ENCODE measurements at places on chromosomes 7 and 10.

DNA sequence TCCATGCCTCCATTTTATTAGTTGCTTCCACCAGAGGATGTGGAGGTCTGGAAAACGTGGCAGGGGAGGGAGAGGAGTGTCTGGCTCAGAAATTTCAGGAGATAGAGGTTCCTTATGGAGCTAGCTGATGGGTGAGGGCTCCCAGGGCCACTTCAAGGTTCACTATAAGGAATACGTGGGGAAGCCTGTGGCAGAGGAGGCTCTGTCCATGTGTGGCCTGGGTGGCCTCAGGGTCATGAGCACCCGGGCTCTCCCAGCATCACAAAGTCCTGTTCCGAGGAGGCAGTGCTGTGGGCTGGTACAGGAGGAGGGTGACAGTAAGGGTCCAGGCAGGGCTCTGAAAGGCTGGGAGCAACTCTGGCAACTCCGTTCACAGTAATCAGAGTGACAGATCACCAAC is 24.6 kb downstream of the ARHGAP22 start:
- DNase-seq, result no peak

DNA sequence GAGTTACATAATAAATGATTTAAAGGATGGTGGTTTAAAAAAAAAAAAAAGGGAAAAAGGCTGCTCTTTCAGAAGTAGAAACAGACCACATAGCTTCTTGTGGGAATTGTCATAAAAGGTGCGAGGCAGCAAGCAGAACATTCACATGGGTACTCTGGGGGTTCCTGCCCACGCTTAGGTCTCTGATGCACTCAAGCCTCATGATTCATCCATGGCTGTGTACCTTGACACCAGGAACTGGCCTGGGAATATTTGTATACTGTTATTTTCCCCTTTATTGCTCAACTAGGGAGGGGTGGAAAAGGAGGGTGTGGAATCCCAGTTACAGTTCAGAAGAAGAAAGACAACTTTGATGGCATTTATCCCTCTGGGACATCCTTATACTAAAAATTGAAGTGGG is 4.0 kb downstream of the PON2 start:
- no peak for DNase-seq

- no peak for DNase-seq
Observed at GRCh38 chr7:74573512-74573911, 84.0 kb upstream of the GTF2I start.

- no peak for DNase-seq
Observed at GRCh38 chr7:12719141-12719919, 31.9 kb downstream of the ARL4A start.

DNA sequence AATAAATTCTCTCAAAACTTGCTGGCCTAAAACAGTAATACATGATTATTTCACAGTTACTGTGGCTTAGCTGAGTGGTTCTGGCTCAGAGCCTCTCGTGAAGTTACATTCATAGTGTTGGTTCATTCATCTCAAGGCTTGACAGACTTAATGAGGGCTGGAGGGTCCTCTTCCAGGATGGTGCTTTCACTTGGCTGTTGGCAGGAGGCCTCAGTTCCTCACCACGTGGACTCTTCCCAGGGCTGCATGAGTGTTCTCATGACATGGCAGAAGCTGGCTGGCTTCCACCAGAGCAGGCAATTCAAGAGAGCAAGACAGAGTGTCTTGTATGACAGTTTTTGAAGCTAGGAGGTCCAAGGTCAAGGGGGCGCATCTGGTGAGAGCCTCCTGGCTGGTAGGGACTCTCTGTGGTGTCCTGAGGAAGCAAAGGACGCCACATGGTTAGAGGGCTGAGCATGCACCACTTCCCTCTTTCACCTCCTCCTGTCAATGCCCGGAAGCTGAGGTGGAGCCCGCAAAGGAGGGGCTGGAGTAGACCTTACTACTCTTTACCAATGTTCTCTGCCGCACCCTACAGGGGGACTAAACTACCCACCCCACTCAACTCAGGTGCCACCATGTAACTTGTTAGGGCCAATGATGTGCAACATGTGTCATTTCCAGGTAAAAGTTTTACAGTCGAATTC is 58.2 kb upstream of the YAE1 start:
- DNase-seq, result no peak

GRCh38 chr7:73893342-73894101 is 32.6 kb downstream of the TMEM270 start:
- no peak for DNase-seq

DNA sequence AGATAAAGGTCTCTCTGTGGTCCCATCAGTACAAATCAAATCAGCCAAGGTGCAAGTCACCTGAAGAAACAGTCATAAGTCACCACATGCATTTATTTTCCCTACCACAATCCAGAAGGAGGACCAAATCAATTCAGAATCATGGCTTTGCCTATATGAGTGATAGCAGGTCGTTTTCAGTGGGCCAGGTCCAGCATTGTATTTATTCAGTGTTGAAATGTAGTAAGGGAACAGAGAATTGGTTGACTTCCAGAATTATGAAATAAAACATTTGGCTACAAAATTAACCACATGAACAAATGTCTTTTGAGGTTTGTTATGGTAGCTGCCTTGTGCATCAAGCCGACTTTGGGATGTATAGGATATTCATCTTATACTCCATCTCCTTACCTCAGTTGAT is 88.4 kb downstream of the POLR1F start:
- DNase-seq, result no peak

DNA sequence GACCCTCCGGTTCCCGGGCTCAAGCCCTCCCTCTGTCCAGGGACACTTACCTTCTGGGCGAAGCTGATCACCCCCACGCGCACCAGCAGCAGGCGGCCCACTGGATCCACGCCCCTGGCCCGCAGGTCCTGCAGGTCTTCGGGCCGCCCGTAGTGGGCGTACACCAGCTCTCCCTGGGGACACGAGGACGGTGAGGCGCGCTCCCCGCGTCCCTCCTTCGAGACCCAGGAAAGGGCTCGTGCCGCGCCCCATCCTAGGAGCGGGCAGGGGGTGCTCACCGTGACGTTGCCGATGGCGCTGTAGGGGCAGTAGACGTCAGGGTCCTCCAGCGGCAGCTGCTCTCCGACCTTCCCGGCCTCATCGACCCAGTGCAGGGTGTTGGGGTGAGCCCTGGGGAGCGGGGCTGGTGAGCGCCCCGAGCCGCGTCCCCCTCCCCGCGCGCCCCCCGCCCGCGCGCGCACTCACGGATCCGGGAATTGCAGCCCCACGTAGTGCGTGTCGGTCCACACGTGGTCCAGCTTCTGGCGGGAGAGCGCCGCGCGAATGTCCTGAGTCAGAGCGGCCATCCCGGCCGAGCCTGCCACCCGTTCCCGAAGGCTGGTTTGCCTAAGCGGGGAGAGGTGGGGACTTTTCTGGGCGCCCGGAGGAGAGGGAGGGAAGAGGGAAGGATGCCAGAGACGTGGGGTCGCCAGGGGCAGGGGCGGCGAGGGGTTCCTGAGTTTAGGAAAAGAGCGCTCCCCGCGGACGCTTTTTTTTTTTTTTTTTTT is 8.2 kb downstream of the TFR2 start:
- DNase-seq, result no peak

DNA sequence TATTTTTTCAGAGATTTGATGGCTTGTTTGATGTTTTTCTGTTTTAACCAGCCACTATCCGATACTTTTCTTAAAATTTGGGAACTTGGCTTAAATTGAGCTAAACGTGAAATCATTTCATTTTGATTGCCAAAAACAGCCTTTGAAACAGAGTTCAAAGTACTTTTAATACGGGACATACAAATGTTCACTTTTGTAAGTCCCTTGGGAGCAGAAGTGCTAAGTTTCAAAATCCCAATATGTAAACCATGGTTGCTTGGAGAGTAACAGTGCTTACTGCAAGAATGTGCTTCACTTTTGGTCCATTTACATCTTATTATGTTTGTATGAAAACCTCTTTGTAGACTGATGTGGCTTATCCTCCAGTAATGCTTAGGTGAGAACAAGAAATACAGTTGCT is 10.9 kb downstream of the PNPLA8 start:
- no peak for DNase-seq

- no peak for DNase-seq
Observed at GRCh38 chr10:6072215-6072934, 10.2 kb upstream of the IL2RA start.

GRCh38 chr10:114943000-114943399 is 5.0 kb downstream of the TRUB1 start:
- DNase-seq, result no peak

- no peak for DNase-seq
Observed at GRCh38 chr10:2798336-2799022, 268.9 kb upstream of the PFKP start.

- DNase-seq, result no peak
Observed at GRCh38 chr7:113314594-113314993, 196.2 kb upstream of the SMIM30 start.

DNA sequence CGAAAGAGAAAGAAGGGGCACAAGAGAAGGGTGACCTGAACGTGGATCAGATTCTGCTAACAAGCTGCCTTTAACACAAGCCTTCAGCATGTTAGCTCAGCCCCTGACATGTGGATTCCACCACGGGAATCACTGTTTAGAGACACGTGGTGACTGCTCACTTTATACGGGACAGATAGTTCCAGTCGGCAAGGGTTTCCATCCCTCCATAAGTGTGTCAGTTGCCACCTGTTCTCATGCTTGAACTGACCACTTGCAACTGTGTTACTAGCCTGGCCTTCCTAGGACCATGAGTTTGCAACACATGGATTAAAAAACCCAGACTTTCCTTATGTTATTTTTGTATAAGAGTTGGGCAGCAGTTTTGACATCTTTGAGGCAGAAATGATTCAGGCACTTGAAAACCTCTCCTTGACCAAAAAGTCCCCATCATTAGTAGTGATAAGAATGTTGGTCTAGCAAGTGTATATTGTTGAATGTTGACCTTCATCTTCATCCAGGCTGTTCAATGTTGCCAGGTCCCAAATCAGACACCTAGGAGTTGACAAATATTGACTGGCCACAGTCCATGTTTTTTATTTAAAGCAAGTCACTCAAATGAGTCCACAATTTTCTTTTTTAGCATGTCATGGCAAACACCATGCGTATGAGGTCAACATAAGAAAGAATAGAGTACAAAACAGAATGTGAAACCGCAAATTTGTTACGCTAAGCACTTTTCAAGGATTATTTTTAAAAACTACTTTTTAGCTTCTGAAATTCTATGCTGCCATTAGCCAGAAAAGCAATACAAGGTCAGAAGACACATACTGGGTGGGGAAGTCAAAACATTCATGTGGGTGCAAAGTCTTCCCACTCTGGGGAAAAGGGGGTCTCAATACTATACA is 101.6 kb downstream of the ABLIM1 start:
- DNase-seq, result no peak

DNA sequence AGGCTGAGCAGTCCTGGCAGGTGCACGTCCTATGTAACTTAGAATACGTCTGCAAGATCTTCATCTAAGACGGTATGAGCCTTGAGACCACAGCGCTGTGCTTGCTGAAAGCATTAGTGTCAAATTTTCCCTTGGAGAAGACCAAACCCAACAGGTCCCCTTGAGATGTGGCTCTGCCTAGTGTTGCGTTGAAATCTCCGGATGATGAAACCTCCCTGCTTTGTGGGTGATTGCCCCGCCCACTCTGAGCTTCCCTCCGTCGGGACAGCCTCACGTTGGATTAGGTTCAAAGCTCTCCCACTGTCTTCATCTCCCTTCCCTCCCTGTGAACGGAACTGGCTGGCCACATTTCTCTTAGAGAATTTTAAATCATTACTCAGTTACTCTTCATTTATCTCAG is 102.0 kb downstream of the ADARB2 start:
- DNase-seq, result no peak

DNA sequence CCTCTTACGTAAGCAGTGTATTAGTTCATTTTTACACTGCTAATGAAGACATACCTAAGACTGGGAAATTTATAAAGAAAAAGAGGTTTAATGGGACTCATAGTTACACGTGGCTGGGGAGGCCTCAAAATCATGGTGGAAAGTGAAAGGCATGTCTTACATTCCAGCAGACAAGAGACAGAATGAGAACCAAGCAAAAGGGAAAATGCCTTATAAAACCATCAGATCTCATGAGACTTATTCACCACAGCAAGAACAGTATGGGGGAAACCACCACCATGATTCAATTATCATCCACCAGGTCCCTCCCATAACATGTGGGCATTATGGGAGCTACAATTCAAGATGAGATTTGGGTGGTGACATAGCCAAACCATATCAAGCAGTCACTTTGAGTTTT is 126.3 kb upstream of the CXCL12 start:
- no peak for DNase-seq

- DNase-seq, result no peak
Observed at GRCh38 chr7:138032186-138032585, 30.3 kb upstream of the CREB3L2 start.

DNA sequence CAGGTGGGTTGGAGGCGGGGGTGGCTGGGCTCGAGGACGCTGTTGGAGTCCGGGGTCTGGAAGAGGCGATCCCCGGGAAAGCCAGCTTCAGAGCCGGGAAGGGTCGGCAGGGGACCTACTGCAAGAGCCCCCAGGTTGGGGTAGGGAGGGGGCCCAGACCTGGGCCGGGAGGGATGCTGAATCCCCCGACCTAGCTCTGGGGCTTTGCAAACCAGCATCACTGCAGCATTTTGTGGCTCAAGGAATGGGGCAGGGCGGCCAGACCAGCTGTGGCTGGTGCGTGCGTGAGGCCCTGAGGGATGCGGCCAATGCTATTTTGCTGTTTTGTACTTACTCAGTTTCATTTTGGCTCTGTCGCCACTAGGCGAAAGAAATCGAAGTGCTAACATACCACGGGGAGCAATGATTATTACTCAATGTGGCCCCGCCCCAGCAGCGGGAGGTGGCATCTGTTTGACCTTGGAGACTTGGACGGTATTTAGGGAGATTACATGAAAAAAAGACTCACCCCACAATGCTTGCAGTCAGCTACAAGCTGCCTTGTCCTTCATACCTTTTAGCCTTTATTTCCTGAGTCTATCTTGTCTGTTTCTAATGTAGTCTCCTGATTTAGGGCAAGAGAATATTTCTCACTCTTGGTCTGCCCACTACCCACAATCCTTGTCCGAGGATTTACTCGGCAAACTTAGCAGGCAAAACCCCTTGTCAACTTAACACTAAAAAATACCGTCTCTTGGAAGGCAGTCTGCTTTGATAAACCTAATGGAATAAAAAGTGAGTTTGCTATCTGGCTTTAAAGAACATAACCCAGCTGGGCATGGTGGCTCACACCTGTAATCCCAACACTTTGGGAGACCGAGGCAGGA is 16.2 kb downstream of the HSPB1 start:
- no peak for DNase-seq

- no peak for DNase-seq
Observed at GRCh38 chr10:78672918-78673317, 395.8 kb upstream of the ZMIZ1 start.

All from Panc1 (cell line).